ENCODE measurements at places on chromosomes 5 and 9.
A peak's percentile ranks its signal among the peaks of the same experiment; 100 is the strongest.

- DNase-seq = no peak
Measured at GRCh38 chr9:110626101-110626829, 42.3 kb upstream of the MUSK start.

DNA sequence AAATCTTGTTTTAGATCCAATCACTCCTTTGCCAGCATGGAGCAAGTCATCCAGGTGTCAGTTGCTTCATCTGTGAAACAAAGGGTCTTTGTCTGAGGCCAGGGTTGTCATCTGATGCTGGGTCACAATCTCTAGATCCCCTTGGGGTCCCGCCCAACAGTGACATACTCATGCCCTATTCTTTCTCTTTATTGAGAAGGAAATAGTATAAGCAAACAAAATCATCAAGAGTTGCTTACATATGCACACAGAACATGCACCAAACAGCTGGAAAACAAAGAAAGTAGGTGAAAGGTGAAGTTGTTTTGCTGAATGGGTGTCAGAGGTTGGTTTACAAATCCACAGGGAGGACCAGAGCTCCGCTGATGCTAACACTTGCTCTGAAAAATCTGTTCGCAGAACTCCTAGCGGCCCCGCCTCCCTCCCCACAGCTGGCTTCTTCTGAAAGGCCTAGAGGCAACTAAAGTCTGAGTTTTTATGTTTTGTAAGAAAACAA is 106.1 kb upstream of the SLC44A1 start:
- DNase-seq = no peak

DNA sequence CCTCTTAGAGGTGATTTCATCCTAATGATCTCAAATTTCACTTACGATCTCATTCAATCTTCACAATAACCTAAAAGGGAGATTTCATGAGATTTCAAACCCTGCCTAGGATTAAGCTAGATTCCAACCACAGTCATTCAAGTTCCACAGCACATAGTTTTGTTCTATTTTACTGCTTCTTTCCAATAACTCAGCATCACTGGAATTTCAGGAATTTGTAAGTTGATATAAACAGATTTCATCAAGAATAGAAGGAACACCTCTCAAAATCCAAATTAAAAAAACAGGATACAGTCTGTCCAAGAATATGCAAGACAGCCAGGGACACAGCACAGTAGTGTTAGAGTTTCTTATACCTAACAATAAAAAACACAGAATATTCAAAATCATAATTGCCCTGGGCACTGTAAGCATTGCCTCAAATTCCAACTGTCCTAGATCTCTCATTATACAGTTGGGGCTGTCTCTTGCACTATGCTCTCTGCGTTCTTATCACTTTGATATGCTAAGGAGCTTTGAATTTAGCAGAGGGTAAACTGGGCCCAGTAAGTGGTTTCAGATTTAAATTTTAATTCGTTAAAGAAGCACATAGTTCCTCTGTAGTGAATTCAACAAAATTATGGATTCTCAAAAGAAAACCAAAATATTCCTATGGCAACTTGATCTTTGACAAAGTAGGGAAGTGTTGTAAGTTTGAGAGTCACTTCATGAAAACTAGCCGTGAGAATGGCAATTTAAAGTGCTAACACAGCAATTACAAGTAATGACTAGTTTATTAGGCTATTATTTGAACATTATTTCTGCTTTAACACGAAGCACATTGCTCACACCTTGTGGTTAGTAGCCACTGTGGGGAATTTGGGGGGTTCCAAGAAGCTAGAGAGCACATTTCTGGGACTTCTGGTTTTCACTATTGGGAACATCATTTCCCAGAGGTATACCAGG is 478.6 kb upstream of the C9orf72 start:
- DNase-seq = no peak

GRCh38 chr5:75663579-75664284 is 52.5 kb downstream of the ANKDD1B start:
- DNase-seq = no peak

- no peak for DNase-seq
Measured at GRCh38 chr5:9653811-9654210, 23.7 kb upstream of the TAS2R1 start.

DNA sequence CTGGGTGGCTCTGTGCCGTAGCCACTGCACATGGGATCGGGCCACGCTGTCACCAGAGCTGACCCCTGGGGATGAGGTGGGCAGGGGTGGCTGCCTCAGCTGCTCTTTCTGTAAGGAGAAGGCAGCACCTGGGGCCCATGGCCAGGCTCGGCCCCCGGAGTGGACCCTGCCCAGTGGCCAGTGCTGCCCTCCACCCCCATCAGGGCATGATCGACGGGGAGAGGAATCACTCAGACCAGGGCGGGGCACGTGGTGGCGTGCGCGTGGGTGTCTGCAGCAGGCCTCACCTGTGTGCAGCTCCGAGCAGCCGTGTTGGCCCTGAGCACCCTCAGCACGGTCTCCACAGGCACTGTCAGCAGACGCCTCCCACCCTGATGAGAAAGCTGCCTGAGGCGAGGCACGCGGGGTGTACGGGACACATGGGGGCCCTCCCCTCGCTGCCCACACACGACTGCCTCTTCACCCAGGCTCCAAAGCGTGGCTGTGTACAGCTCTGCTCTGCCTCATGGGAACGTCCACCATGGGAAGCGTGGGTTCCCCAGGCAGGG is 8.6 kb upstream of the CARD9 start:
- no peak for DNase-seq

GRCh38 chr5:34496701-34497469 is 159.2 kb upstream of the RAI14 start:
- no peak for DNase-seq

- no peak for DNase-seq
Measured at GRCh38 chr9:84169240-84169639, 171.3 kb downstream of the SLC28A3 start.

DNA sequence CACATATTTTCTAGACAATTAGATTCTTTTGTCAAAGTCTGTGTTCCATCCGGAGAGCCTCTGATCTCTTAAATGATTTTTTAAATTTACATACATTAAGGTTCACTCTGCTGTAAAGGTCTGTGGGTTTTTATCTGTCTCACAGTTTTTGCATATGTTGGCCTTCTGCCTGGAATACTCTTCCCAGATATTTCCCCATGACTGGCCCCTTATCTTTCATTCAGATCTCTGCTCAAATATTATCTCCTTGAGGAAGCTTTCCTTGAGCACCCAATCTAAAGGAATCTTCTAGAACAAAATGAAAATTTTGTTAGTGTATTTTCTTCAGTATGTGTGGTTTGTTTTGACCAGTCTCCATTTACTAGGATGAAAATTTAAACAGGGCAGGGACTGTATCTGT is 26.3 kb downstream of the FAF2 start:
- DNase-seq = no peak

DNA sequence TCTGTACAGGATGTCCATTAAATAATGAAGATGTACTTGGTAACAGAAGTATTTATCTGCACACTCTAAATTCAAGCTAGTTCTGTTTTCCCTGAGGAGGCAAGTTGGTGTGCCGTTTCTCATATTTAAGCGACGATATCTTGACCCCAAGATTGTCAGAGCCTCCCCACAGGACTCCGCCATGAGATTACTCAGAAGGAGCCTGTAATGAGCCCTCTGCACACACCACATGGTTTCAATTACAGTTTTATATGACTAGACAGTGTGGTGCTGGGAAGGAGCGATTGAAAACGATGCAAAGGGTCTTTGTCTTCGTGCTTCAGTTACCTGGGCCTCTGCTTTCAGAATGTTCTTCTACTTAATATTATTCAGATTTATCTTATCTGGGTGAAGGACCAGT is 840.4 kb upstream of the WWC1 start:
- DNase-seq = no peak

- DNase-seq = no peak
Measured at GRCh38 chr5:139850423-139851016, 54.9 kb downstream of the PSD2 start.

GRCh38 chr9:134783699-134784039 is 96.9 kb upstream of the FCN2 start:
- no peak for DNase-seq

DNA sequence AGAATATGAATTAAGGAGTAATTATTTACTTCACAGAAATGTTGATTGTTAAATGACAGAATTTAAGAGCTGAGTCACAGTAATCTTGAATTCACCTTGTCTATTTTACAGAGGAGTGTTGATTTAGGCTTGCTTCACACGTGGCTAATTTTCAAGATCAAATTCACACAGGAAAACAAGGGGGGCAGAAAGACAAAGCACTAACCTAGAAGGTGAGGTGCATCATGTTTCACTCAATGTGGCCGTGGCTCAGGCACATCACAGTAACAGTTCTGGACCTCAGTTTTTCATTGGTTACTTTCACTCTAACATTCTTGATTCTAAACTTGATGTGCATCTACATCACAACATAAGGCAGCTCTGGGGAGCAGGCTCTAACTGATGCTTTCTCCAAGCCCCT is 69.6 kb upstream of the GNAQ start:
- DNase-seq = no peak

GRCh38 chr9:131046581-131047202 is 37.7 kb downstream of the LAMC3 start:
- DNase-seq = peak; percentile 64

DNA sequence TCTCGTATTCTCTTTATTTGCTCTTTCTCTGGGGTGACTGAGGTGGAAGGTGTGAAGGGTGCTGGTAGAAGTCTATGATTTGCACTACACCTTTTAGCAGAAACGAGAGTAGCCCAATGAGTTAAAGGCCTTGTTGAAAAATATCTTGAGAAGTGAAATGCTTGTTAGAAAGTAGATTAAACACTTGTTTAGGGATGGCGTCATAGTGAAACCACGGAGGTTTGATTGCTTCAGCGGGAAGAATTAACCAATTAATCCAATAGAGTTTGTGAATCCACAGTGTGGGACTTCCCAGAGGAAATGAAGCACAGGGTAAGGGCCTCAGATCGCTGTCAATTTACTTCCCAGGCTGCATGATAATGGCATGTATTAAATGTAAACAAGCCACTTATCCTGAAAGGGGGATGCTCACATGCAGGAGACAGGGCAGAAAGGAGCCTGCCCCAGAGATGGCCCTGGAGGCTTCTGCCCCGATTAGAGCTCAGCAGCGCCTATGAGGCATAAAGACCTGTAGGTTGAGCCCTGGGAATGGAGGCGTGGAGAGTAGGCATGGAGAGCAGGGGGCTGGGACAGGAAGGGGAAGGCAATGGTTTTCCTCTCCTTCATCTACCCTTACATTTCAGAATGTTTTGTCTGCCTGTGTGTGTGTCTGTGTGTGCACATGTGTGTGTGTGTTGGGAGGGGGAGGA is 1.5 kb downstream of the FAM170A start:
- no peak for DNase-seq

DNA sequence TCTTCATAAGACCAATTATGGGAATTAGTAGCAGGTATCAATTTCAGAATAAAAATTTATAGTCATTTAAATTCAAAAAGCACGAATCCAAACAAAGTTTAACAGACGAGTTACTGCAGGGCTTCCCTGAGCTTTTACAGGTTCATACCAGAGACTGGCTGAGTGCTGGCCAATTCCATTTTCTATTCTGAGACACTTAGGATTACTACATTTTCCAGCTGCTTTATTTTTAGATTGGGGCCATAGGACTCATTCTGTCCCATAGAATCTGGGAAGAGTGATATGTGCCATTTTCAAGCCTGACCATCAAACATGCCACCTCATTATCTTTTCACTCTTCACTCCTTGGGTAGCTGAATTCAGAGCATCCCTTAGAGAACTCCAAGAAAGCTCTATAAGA is 410.7 kb downstream of the DNAH5 start:
- no peak for DNase-seq

DNA sequence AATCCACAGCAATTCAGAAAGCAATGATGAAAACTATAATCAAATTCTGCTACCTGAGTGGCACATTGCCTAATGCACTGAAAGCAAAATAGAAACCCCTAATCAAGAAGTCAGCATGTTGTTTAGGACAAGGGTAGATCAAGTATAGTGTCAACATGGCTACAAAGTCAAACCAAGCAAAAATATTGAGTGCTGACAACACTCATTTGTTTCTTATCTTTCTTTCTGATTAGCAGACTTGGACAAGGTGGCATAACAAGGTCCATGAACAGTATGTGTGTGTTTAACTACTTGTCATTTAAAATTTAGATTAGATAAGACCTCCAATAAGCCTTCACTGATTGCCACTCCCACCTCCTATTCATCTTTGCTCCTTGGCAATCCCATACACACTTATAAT is 332.4 kb downstream of the KIAA0825 start:
- no peak for DNase-seq

GRCh38 chr9:129272348-129273025 is 94.4 kb upstream of the IER5L start:
- no peak for DNase-seq

DNA sequence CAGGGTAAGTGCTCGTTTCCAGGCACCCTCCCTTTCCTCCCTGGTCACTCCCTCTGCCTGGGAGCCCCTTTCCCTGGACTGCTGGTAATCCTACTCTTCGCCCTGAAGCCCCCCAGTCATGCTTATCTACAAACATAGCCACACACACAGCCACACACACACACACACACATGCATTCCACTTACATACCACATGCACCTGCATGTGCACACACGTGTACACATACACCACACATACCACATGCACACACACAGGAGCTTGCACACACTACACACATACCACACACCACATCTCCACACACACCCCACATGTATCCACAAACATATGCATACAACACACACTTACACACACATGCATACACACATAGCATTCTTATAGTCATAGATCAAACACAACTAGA is 358.5 kb downstream of the GADD45G start:
- no peak for DNase-seq

- DNase-seq = no peak
Measured at GRCh38 chr5:137036640-137037039, 462.5 kb downstream of the SPOCK1 start.

DNA sequence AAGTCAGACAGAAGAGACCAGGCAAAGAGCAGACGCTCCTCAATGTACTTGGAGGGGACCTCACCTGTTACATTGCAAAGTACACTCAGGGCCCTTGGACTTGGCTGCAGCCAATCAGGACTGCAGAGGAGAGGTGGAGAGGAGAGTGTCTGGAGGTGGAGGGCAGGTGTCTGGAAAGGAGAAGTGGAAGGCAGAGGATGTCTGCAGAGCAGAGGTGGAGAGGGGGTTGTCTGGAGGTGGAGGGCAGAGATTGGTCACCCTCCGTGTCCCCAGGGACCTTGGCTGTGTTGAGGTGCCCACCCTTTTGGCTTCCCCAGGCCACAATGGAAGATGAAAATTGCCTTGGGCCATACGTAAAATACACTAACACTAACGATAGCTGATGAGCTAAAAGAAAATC is 241.3 kb upstream of the IRX2 start:
- DNase-seq = no peak

DNA sequence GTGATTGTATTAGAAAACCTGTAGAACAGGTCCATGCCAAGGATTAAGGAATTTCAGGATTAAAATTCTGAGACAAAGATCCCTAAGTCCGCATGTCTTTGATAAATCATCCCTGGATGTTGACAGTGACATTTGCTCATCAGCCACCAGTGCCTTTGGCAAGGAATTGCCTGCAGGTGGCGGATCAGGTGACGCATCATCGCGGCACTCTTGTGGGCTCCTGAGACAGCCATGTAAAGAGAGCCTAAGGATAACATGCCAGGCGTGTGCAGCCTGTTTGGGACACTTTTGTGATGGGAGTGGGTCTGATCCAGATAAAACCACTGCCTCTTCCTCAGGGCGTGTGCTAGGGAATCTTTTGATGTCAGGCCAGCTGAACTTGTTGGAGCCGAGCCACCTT is 40.6 kb downstream of the ADCY2 start:
- no peak for DNase-seq

Data from CD4-positive, alpha-beta T cell treated with Interleukin-1 beta for 1 hour (primary cell).